ENCODE measurements at places on chromosomes 1 and 21.
A peak's percentile ranks its signal among the peaks of the same experiment; 100 is the strongest.

DNA sequence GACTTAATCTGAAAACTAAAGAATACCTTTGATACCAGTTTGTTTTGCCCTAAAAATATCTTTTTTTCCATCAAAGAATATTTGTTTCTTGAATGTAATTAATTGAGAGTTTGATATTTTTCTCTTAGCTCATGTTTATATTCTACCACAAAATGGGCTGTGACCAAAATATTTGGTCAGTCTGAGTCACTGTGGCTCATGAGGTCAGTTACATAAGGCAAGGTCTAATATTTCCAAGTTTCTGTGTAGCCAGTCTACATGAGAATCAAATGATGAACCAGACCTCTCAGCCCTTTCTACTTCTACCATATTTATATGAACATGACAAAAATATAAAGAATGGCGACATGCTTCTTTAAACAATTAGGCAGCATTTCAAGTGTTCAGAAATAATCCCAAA lies 83.0 kb upstream of the IVNS1ABP start:
- DNase-seq, result no peak

GRCh38 chr1:158003406-158003800 lies 10.0 kb downstream of the KIRREL1 start:
- DNase-seq, result no peak

GRCh38 chr1:210951279-210951678 lies 182.7 kb downstream of the KCNH1 start:
- DNase-seq, result no peak

DNA sequence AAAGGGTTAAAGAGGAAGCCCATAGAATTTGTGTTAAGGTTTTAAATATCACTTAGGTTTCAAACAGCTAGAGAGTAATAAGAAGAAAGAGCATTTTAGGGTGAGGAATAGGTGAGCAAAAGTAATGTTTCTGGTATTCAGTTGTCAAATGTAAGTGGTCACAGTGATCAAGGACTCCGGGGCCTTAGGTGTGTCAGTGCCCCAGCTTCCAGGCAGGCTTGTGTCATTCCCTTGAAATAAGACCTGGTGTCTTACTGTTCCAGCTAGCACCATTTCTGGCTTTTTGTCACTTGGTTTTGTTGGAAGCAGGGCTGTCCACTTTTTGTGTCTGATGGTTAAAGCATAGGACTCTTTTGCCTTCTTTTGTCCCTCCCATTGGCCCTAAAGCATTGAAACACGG lies 69.6 kb downstream of the DYRK1A start:
- no peak for DNase-seq

DNA sequence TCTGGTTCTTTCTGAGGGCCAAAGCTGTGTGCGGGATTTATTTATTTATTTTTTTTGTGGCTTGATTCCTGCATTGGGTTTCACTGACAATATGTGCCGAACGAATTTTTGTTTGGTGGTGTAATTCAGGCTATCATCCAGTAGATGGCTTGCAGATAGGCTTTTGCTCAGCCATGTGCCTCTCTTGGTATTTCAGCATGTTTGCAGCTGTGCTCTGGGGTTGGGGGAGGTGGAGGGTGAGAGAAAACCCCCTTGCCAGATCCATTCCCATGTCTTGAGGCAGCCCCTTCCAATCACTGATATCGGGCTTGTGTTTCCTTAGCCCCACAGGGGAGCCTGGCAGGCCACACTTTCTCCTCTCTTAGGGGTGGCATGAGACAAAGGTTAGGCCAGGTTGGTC lies 302.4 kb downstream of the PTGER3 start:
- DNase-seq, result no peak

DNA sequence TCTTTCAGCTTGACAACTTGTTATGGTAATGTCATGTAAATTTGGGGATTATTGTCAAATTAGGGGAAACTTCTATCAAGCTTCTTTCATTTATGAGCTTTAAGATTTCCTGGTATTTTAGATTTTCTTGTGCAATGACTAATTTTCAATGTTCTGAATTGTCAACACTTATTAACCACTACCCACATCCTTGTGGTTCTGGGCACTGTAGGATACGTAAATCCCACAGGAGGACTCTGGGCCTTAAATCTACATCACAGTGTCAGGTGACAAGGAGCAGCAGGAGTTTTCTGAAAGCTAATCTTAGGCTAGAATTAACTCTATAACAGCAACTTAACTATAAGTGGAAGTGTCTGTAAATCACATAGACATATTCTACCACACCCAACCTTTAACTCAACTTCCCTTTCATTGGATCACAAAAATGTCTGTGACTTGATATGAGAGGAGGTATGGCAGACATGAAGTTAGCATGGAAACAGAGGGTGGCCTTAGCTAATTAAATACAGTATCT lies 397.7 kb downstream of the HLX start:
- DNase-seq, result no peak

DNA sequence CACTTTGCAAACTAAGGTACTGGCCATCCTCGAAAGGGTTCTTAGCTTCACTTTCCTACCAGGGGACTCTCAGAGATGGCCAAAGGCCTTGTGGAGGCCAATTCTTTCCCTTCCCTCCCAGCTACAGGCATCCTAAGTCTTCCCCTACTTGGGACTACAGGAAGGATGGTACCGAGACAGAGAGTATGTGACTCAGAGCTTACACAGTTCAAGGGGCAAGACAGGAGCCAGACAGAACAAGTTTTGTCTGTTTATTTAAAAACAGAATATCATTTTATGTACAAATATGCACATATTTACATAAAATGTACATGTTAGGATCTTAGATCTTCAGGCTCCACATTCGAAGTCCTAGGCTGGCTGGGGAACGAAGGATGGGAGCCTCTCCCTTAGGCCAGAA lies 1.1 kb upstream of the ARHGAP30 start:
- no peak for DNase-seq

DNA sequence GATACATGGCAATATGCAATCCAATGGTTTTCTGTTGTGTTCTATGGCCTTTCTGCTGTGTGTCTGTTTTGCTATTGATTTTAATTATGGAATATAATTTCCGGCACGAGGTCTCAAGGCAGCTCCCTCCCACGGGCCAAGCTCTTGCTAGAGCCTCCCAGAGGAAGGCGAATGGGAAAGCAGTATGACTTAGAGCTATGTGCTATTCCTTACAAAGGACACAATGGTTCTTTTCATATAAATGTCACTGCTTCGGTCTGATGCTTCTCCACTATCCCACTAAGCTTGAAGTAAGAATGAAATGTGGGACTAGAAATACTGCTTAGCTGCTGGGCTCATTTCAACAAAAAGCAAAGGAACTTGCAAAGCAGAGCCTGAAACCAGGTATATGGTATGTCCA lies 322.2 kb upstream of the BEND5 start:
- no peak for DNase-seq

DNA sequence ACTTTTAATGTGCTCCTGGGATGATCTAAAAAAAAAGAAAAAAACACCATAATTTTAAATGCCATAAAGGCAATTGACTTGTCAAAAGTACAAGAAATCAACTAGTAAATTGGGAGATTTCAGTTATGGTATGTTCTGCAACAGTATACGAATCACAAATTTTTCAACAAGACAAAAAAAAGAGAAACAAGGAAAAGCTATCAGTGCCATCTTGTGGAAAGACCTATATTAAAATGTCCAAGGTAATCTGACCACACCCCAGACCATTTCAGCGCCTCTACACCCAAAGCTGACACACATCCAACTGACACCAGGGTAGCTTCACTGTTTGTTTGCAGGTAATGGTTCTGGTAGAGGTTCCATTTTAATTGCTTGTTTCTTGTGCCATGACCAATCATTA lies 5.0 kb upstream of the DUSP23 start:
- no peak for DNase-seq

GRCh38 chr21:16838331-16838730 lies 674.5 kb upstream of the CXADR start:
- no peak for DNase-seq

GRCh38 chr1:202216691-202217090 lies 23.1 kb downstream of the LGR6 start:
- peak; percentile 84 for DNase-seq

GRCh38 chr1:2112280-2112701 lies 62.1 kb downstream of the PRKCZ start:
- peak; percentile 46 for DNase-seq

DNA sequence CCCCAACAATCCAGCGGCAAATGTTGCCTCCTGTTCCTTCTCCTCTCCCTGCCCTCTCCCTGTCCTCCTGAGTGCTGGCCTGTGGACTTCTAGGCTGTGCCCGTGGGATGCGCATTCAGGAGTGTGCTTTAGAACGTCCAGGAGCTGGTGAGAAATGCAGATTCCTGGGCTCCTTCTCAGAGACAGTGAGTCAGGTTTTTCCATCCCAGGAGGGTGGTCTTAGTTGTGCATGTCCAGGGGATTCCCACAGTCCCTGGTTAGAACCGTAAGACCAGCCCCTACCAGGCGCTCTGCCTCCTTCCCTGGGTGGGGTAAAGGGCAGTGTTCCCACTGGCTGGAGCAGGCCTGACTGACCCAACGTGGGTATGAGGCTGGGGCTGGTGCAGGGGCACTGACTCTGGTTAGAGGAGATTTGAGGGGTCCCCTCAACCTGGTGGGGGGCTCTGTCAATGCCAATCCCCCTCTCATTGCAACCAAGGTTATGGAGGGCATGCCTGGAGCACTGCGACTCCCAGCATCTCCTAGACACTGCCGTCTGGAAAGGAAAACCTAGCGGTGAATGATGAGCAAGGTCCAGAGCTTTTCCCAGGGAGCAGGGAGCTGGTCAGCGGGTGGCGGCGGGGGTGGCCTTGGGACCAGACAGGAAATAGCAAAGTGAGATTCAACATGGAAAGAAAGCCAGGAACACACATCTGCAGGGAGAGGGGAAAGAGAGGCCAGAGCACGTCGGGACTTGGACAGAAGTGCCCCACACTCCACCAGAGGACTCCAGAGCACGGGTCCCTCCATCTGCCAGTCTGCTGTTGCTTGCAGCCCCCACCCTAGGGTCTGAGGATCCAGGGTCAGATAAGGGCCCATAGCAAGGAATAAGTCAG lies 38.5 kb downstream of the HSPG2 start:
- no peak for DNase-seq

GRCh38 chr21:15275615-15276235 lies 210.9 kb upstream of the NRIP1 start:
- DNase-seq, result no peak

GRCh38 chr1:113390871-113391648 lies 745 bp downstream of the MAGI3 start:
- peak; percentile 74 for DNase-seq

GRCh38 chr1:107141491-107142126 lies 770 bp downstream of the NTNG1 start:
- peak; percentile 46 for DNase-seq

DNA sequence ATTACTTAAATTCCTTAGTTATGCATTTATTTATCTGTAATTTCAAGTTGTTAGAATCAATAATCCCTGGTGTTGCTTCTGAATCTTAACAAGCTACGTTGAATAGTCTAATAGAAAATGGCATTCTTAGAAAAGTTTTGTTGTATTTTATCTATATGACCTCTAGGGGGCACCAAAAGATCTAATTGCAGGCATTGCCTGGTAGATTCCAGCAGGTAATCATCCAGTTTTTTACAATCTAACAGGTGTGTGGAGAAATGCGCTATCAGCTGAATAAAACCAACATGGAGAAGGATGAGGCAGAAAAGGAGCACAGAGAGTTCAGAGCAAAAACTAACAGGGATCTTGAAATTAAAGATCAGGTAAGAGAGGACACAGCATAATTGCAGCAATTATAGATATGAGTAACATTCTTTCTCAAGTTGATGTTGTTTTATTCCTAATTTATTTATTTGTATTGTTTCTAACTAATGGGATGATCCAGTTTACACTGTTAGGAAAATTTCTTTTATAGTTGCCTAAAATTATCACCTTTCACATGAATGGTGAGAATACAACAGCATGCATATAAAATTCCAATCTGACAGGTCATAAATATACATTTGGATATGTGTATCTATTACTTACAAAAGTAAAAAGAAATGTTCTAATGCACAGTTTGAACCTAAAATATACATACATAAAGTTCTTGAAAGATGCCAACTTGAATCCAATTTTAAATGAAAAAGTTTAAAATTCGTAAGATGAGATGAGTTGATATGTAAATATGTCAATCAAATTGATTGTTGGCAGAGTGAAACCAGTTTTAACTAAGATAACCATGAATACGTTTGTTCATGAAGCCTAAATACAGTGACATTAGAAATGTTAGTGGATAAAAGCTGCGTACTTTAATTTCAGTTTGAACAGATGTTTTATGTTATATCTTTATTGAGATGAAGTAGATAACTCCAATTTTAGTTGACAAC lies 88.4 kb downstream of the SDCCAG8 start:
- DNase-seq, result no peak

DNA sequence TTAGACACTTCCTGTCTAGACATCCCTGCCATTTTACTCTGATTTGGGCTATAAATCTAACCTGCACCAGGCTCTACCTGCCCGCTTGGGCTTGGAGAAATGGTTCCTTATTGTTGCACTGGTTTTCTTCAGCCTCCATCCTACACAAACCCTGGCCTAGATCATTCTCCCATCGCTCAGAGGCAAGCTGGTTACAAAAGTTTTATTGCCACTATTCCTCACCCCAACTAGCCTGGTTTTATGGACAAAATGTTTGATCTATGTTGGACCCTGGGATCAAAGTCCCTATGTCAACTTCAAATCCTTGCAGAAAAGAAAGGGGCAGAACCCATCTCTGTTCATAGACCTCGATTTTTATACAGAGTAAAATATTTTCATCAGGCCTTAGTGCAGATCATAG lies 31.5 kb upstream of the MTF2 start:
- no peak for DNase-seq

DNA sequence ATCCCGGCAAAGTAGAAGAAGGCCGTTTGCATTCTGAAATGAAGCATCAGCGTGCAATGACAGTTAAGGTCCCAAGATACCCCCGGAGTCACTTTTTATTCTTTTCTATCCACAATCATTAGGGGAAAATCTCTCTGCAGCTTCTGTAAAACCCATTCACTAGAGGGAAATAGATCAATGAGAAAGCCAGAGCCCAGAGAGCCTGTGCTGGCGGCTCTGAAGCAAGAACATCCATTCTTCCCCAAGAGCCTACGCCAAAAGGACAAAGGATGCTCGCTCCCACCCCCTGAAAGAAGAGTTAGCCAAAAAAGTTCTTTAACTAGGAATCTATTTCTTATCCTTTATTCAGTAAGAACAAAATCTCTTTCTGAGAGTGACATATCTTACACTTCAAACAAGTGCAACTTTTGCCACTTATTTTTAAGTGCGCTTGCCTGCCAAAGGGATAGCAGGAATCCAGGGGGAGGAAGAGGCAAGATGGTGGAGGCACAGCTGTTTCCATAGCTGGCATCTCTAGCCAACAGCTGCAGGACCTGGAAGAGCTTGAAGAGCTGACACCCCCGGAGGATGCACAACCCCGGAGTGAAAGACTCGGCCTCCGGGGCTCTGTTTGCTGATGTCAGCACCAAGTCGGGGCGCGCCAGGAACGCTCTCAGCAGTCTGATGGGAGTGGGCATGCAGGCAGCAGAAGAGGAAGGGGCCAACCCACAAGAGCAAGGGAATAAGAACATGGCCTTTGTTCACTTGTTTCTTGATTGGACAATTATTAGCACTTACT lies 68.7 kb downstream of the KCNN3 start:
- no peak for DNase-seq

GRCh38 chr1:169517558-169518186 lies 31.9 kb upstream of the SLC19A2 start:
- DNase-seq, result no peak

Measured in lower lobe of right lung (tissue), 2 donors.